T-cell (primary cell): ENCODE measurements at places on chromosomes 7 and 10.

GRCh38 chr7:155205368-155206317 is 92.0 kb upstream of the INSIG1 start:
- DNase-seq: peak; percentile 80

GRCh38 chr7:138032186-138032585 is 30.3 kb upstream of the CREB3L2 start:
- no peak for DNase-seq

DNA sequence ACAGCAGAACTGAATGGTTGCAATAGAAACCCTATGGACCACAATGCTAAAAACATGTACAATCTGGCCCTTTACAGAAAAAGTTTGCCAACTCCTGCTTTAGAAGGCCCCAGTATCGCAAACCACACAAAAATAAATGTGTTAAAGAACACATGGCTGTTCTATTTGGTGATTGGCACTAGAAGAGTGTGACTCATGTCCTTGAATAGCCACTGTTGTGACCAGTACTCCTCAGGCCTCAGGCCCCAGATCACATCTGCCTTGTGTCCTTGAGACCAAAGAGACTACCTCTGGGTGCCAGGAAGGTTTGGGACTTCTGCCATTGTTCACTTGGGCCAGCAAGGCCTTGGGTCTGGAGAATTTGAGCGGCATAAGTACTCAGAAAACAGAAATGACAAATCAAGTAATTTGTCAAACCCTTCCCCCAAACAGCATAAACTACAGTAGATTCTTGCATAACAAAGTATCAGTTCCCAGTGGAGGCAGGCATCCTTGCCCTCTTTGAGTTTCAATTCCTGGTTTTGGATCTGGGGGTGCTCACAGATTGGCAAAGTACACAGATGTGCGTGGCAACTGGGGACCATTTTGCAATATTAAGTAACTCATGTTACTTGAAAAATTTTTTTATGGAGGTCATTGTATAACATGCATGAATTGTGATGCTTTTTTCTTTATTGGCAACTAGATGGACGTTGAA is 50.2 kb downstream of the MTURN start:
- DNase-seq: no peak

DNA sequence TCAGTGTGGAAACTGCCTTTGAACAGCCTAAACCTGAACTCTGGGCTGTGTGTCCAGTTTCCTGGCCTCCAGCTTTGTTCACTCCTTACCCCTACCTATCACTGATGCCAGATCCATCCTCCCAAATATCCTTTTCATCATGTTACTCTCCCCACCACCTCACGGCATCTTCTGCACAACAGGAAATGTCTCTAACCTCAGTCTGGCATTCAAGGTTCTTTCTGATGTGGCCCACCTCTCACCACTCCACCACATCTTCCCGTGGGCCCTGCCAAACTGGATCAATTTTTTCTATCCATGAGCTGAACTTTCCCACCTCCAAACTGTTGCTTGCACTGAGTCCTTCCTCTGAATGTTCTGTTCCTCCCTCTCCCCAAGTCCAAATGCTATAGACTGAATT is 35.8 kb upstream of the MAP3K8 start:
- no peak for DNase-seq

GRCh38 chr10:103917302-103918052 is 507 bp downstream of the STN1 start:
- DNase-seq: no peak

- no peak for DNase-seq
Observed at GRCh38 chr10:86232644-86233043, 134.0 kb downstream of the GRID1 start.
